ENCODE measurements at places on chromosomes 13 and 19. TPM values are rescaled to one million over a fixed set of nuclear protein-coding genes. Genes with fewer than 3 reads are reported as not detected.

- DNase-seq = no peak
- no peak overlapping the region for H3K4me3 ChIP-seq
- H3K27me3 ChIP-seq = no peaks in the 10 kb centered on the region
- no peaks in the 10 kb centered on the region for H3K36me3 ChIP-seq
Observed at GRCh38 chr13:62294244-62294643, 878.6 kb upstream of the PCDH20 start.

Gene ZNF667
- total RNA-seq = 0.53 TPM

DNA sequence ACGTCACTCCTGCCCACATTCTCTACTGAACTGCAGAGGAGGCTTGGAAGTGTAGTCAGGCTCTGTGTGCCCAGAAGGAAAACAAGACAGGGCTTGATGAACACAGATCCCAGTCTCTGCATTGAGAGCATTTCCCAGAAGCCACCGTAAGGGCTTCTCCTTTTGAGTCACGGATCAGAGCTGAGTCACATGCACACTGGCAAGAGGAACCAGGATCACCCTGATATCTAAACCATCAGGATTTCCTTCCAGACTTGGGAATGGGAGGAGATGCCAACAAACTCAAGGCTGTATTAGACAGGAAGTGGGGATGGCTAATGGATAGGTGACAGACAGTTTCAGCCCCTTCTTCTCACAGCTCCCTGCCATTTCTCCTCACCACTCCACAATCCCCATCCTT is 17.7 kb upstream of the FBXO17 start:
- no peak for DNase-seq
- peak overlapping the region; percentile 75 for H3K27ac ChIP-seq
- peaks cover 15% of the 10 kb centered on the region for H3K4me1 ChIP-seq
- no peak overlapping the region for H3K4me3 ChIP-seq
- H3K27me3 ChIP-seq = no peaks in the 10 kb centered on the region

- no peaks in the 10 kb centered on the region for H3K36me3 ChIP-seq
- no peak for DNase-seq
- peaks cover 6% of the 10 kb centered on the region for H3K4me1 ChIP-seq
- H3K4me3 ChIP-seq = peak overlapping the region; percentile 99
- H3K27ac ChIP-seq = peak overlapping the region; percentile 77
Observed at GRCh38 chr19:58450856-58451357, 515 bp upstream of the ZNF324B start.

GRCh38 chr13:40148101-40148500 is 492.6 kb downstream of the COG6 start:
- no peak for DNase-seq
- H3K27ac ChIP-seq = peak overlapping the region; percentile 80
- H3K4me1 ChIP-seq = peaks cover 34% of the 10 kb centered on the region
- no peak overlapping the region for H3K4me3 ChIP-seq
- H3K27me3 ChIP-seq = no peaks in the 10 kb centered on the region

- H3K4me1 ChIP-seq = no peaks in the 10 kb centered on the region
- DNase-seq = no peak
- no peak overlapping the region for H3K4me3 ChIP-seq
- H3K36me3 ChIP-seq = no peaks in the 10 kb centered on the region
Observed at GRCh38 chr13:73177916-73178565, 119.2 kb downstream of the KLF5 start.

DNA sequence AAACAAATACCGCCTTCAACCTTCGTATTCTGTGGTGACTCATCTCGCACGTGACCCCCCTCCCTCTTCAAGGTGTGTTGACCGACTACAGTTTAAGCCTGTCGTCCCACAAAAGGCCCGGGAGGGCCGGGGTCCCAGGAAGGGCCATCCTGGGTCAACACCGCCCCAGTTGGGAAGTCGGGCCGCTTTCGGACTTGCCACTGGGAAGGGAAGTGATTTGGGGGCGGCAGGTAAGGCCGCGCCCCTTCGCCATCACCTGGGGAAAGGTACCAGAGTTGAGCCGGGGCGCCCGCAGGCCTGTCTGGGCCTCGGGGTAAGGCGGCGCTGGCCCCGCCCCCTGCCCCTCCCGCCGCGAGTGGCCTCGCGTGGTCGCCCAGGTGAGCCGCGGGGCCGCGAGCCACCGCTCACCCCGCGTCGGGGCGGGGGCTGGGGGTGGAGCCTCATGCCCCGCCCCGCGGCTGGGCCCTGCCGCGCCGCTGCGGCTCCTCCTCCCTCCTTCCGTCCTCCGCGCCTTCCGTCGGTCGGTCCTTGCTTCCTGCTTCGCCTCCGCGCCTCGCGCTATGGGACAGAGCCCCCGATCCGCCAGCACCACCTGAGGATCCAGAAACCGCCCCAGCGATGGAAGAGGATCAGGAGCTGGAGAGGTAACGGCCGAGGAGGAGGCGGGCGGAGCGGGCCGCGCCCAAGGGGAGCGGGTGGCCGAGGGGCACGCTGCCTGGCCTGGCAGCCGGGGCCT is at the start of gene POLR1D:
TSS of gene POLR1D (plus strand) at position 527 of the 736 bp plus-strand sequence. CDS start at position 619, 92 bp downstream.
- H3K27ac ChIP-seq = peak within 1 kb of the TSS; percentile 98
- H3K27me3 ChIP-seq = no peaks in the 10 kb centered on the region
- peaks cover 23% of the 10 kb centered on the region for H3K4me1 ChIP-seq

Gene SLITRK6
- 2.4 TPM for total RNA-seq

DNA sequence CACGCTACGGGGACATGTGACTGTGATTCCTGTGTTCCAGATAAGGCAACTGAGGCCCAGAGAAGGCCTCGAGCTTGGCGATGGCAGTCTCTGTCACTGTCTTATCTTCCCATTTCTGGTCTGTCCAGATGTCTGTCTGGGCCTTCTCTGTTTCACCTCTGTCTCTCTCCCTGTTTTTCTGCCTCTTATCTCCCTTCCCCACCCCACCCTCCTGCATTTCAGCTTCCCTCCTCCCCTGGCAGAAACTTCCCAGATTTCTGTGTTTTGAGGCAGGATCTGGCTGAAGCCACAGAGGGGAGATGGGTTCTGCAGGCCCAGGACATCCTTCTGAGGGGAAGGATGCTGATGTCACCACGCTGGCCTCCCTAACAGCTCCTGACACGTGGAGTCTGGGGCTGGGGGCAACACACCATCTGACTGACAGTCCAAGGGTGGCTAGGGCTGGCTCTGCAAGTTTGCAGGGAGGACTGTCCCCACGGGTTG is 14.4 kb downstream of the PAK4 start:
- peak overlapping the region; percentile 22 for H3K27ac ChIP-seq
- peaks cover 26% of the 10 kb centered on the region for H3K4me1 ChIP-seq
- H3K27me3 ChIP-seq = no peaks in the 10 kb centered on the region
- H3K4me3 ChIP-seq = no peak overlapping the region
- H3K36me3 ChIP-seq = no peaks in the 10 kb centered on the region

- H3K27ac ChIP-seq = no peak overlapping the region
- no peak for DNase-seq
- H3K27me3 ChIP-seq = no peaks in the 10 kb centered on the region
- H3K4me3 ChIP-seq = no peak overlapping the region
Observed at GRCh38 chr13:67520886-67521285, 290.8 kb upstream of the PCDH9 start.

GRCh38 chr13:98103942-98104880 is 38.7 kb upstream of the FARP1 start:
- no peaks in the 10 kb centered on the region for H3K4me1 ChIP-seq
- no peaks in the 10 kb centered on the region for H3K36me3 ChIP-seq
- H3K27ac ChIP-seq = no peak overlapping the region
- H3K27me3 ChIP-seq = no peaks in the 10 kb centered on the region
- no peak for DNase-seq

DNA sequence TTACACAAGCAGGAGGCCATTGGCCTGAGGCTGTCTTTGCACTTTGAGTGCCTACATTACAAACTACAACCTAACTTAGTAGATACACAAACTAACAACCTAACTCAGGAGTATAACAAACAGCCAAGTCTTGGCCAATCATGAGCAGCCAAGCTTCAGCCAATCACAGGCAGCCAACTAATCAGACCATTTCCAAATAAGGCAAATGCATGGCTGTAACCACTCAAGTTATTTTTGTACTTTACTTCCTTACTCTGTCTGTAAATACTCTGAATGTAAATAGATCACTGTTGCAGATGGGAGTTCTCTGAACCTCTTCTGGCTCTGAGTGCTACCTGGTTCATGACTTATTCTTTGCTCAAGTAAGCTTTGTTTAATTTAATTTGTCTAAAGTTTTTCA is 748.1 kb upstream of the SGCG start:
- H3K4me1 ChIP-seq = no peaks in the 10 kb centered on the region
- H3K27me3 ChIP-seq = no peaks in the 10 kb centered on the region
- no peak overlapping the region for H3K4me3 ChIP-seq

Gene TIMM44
- 40.4 TPM for total RNA-seq

Gene PRODH2
- total RNA-seq = not detected

Gene CCL25
- not detected for total RNA-seq

GRCh38 chr19:49555600-49556411 is 24.6 kb downstream of the NOSIP start:
- peaks cover 62% of the 10 kb centered on the region for H3K36me3 ChIP-seq
- H3K4me1 ChIP-seq = peaks cover 14% of the 10 kb centered on the region
- no peak for DNase-seq
- no peak overlapping the region for H3K4me3 ChIP-seq
- no peaks in the 10 kb centered on the region for H3K27me3 ChIP-seq

Gene UQCRFS1
- total RNA-seq = 39.1 TPM

Gene FAM216B
- total RNA-seq = not detected

Gene CATSPERD
- not detected for total RNA-seq

DNA sequence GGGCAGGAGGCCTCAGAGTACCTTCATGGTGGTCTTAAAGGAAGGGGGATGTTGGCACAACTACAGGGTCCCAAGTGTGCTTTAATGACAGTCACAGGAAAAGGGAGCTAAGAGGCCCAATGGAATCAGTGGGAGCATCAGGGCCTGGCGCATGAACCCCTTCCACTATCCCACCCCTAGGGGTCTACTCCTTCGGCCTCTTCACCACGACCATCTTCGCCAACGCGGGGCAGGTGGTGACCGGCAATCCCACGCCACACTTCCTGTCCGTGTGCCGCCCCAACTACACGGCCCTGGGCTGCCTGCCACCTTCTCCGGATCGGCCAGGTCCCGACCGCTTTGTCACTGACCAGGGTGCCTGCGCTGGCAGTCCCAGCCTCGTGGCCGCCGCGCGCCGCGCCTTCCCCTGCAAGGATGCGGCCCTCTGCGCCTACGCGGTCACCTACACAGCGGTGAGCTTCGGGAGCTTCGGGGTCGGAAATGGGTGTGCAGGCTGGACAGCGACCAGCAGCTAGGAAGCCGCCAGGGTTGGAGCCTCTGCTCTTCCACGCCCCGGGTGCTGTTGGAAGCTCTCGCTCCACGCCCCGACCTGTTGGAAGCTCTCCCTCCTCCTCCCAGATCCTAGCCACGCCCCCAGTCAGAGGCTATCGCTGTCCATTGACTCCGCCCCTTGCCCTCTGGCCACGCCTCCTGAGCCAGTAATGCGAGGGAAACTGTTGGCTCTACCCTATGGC is 6.0 kb downstream of the PLPPR2 start:
- no peak overlapping the region for H3K27ac ChIP-seq
- H3K36me3 ChIP-seq = no peaks in the 10 kb centered on the region
- H3K4me3 ChIP-seq = peak overlapping the region; percentile 1
- DNase-seq = no peak
- peaks cover 3% of the 10 kb centered on the region for H3K4me1 ChIP-seq
- H3K27me3 ChIP-seq = no peaks in the 10 kb centered on the region

DNA sequence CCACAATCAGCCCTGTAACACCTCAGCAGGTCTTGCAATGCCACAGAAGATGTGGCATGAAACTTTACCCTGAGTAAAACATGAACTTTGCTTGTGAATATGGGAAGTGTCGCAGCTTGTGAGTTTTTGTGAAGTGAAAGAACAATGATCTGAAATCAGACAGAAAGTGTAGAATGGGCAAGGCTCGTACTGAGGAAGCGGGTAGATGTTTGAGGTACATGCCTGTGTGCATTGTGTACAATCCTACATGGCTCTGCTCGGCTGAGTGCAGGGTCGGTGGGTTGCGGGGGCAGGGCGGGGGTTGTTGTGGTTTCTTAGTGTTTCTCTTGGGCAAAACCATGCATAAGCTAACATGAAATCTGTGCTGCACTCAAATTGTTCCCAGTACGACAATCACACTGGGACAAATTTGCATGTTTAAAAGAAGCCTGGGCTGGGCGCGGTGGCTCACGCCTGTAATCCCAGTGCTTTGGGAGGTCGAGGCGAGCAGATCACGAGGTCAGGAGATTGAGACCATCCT is 1.1 kb downstream of the NLRP13 start:
- H3K27me3 ChIP-seq = no peaks in the 10 kb centered on the region
- no peaks in the 10 kb centered on the region for H3K36me3 ChIP-seq
- H3K4me1 ChIP-seq = no peaks in the 10 kb centered on the region
- H3K4me3 ChIP-seq = no peak overlapping the region
- H3K27ac ChIP-seq = no peak overlapping the region
- no peak for DNase-seq

DNA sequence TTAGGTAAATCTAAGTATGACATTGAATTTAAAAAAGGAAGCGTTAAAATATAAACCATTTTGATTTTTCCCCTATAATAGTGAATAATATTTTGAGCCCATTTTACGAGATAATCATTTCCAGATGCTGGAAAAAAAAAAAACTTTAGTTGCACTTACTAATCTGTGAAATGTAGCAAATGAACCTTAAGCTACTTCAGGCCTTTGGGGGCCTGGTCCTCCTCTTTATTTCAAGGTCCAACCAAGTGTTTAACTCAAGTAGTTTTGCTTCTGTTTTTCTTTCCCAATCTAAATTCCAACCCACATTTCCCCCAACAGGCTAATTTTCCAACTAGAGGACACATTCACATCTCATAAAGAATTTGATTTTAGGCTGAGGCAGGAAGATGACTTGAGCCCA is 101.2 kb downstream of the TNFRSF19 start:
- DNase-seq = no peak
- H3K4me1 ChIP-seq = no peaks in the 10 kb centered on the region
- H3K27me3 ChIP-seq = no peaks in the 10 kb centered on the region
- H3K36me3 ChIP-seq = no peaks in the 10 kb centered on the region
- H3K27ac ChIP-seq = peak overlapping the region; percentile 53
- H3K4me3 ChIP-seq = no peak overlapping the region

DNA sequence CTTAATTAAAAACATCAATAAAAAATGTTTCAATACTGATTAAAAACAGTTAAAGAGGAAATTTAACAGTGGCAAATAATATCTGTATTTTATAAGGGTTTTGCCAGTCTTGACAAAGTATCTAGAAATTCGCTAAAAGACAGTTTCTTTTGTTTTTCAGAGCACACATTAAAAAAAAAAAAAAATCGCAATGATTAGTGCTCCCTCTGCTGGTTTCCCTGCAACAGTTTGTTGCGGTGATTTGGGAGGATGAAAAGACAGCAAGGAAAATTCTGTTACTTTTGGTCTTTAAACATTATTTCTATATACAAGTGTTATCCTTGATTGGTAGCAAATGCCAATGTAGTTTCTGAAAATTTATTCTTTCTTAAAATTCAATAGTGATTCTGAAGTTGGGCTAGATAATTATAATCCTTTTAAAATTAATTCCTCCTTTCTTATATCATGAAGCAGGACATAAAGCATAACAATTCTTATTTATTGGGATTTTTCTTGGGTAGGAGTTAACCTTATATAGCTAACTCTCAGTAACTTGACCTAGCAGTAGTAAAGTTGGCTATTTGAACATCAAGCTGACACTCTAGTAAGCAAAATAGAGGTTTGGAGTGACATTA is 23.1 kb upstream of the SPRY2 start:
- no peaks in the 10 kb centered on the region for H3K36me3 ChIP-seq
- DNase-seq = no peak

Gene JOSD2
- 45.1 TPM for total RNA-seq

GRCh38 chr13:94056362-94056990 is 423.0 kb downstream of the DCT start:
- H3K27me3 ChIP-seq = no peaks in the 10 kb centered on the region
- H3K4me3 ChIP-seq = no peak overlapping the region
- H3K4me1 ChIP-seq = no peaks in the 10 kb centered on the region

Gene THSD8
- not detected for total RNA-seq

Gene SCGB2B2
- total RNA-seq = not detected

Measured in esophagus squamous epithelium (tissue), 5 donors.